ENCODE measurements at places on chromosomes 4 and X.
A peak's percentile ranks its signal among the peaks of the same experiment; 100 is the strongest.

GRCh38 chr4:153281476-153281875, 63.0 kb upstream of the MND1 start:
- no peak for ATAC-seq

- ATAC-seq = peak; percentile 28
Measured at GRCh38 chr4:25448379-25449109, 71.5 kb downstream of the ANAPC4 start.

DNA sequence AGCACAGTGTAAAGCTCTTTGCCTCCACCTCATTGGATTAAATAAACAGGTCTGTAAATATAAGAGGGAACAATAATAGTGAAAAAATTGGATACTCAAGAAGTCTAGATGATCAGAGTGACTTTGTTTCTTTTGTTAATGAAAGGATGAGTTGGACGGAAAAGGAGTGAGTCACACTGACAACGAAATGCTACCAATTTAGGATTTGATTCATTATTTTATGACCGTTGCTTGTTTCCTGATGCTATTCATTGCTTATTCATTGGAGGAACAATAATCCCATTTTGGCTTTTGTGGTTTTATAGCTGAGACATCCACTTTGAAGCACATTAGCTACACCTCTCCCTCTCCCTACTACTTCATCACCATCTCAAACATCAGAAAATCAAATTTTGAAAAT, 74.4 kb upstream of the DYNLT3 start:
- ATAC-seq = no peak

- ATAC-seq = no peak
Measured at GRCh38 chrX:7444967-7445366, 297.0 kb upstream of the PUDP start.

DNA sequence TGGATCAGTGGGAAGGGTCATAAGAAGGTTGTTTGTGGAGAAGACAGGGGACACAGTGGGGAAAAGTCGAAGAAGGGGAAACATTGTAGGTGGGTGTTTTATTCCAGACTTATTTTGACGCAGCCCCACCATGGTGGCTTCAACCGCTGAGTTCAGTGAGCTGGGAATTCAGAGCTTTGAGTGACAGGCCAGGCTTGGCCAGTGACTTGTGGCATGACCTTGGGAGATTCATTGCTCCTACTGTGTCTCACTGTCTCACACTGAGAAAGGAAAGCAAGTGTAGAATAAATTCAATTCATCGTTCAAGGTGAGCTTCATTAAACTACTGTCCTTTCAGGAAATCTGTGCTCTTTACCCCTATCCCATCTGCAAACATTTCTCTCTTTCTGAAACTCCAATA, 47.4 kb upstream of the SOD3 start:
- no peak for ATAC-seq

GRCh38 chr4:54779476-54780148, 121.9 kb downstream of the KIT start:
- ATAC-seq = no peak

GRCh38 chr4:132709056-132709455, 440.0 kb upstream of the PCDH10 start:
- no peak for ATAC-seq

DNA sequence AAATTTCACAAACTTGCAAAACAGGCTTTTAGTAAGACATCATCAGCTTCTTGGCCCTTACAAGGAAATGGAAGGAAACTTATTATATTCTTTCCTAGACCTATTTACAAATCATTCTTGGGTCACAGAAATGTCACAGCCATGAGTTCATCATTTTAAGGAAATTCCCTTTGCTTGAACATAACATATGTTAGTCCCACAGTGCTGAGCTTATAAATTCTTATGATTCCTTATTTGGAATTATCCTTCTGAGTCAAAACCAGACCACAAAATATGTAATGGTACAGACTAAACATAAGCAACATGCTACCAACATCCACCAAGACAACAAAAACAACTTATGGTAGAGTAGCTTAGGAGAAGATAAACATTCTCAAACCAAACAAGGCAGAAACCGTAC, 236.9 kb upstream of the CTSO start:
- ATAC-seq = no peak

Measured in stimulated activated memory B cell treated with anti-CD40 and anti-IgM and Interleukin-4, amounts not matched to agents 10 μg/mL and 1 μg/mL and 100 μg/mL, for 72 hours (primary cell).